ENCODE measurements at places on chromosomes 7 and 10. TPM values are rescaled to one million over a fixed set of nuclear protein-coding genes. Genes with fewer than 3 reads are reported as not detected.
A peak's percentile ranks its signal among the peaks of the same experiment; 100 is the strongest.

The GIMAP8 gene
- total RNA-seq: 15.5 TPM

The MAGI2 gene
- total RNA-seq: 20.7 TPM

The GDF10 gene
- total RNA-seq: 32.0 TPM

The BCAP29 gene
- 89.8 TPM for total RNA-seq

The RNF133 gene
- total RNA-seq: 0.50 TPM

The EBF3 gene
- total RNA-seq: 2.9 TPM

GRCh38 chr10:130757821-130758489, 553.6 kb downstream of the TCERG1L start:
- DNase-seq: no peak

GRCh38 chr10:96648297-96648696, 61.5 kb upstream of the TM9SF3 start:
- DNase-seq: no peak

DNA sequence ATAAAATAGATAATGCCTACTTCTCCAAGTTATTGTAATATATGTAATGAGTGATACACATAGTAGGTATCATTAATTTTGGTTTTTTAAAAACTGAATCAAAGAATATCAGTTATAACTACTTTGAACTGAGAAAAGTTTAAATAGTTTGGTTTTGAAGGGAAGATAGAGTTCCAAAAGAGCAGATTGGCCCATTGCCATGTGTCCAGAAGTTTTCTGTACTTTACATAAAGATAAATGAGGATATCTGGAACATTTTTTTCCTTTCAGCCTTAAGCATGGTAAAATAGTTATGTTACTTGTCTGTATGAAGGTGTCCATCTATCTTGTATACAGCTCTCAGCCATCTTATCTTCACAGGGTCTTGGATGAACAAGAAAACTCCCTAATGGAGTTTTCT, 97.9 kb upstream of the MXI1 start:
- DNase-seq: no peak

DNA sequence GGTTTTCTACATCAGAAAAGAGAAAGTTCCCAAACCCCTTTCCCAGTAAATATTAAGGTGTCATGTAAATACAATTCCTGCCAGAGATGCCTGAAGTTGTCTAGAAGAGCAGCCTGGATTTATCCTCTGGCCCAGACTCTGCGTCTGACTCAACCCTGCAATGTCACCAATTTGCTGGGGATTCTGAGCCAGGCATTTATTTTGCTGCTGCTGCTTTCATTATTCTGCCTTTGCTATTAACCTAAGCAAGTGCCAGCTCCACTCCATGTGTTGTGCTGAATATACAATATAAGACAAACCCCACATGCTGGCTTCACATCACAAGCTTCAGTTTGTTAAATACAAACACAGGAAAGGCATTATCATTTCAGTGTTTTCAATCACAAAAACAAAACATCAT, 59.1 kb downstream of the ELAPOR2 start:
- DNase-seq: no peak

GRCh38 chr10:96272316-96273280, 1.2 kb upstream of the BLNK start:
- DNase-seq: no peak

DNA sequence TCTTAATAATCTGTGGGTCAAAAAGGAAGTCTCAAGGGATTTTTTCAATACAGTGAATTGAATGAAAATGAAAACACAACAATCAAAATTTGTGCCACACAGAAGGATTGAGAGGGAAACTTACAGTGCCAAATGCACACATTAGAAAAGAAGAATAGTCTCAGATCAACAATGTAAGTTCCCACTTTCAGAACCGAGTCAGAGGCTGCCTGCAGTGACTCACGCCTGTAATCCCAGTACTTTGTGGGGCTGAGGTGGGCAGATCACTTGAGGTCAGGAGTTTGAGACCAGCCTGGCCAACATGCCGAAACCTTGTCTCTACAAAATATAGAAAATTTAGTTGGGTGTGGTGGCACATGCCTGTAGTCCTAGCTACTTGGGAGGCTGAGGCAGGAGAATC, 12.5 kb upstream of the KEL start:
- DNase-seq: no peak

- DNase-seq: no peak
These were observed 14.1 kb upstream of the CYTH3 start for GRCh38 chr7:6286486-6286885.

GRCh38 chr10:71317739-71318138, 1.3 kb upstream of the SLC29A3 start:
- no peak for DNase-seq

- no peak for DNase-seq
These were observed 52.2 kb downstream of the PDGFA start for GRCh38 chr7:467393-467828.

DNA sequence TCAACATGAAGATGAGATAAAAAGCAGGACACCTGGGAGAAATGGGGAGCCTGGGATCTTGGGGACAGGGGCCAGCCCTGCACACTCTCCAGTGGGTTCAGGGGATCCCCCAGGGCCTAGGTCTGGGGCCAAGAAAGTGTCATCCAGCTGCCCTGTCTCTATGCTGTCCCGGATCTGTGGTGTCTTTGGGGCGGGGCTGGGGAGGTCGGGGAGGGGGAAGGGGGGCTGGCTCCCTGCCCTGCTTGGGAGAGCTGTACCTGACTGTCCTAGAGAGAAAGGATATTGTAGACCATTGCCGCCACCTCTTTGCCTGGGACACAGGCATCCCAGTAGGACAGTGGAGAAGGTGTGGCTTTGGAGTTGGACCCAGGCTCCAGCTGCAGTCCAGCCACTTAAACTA, 7.0 kb upstream of the SPACDR start:
- DNase-seq: no peak

- DNase-seq: peak; percentile 55
These were observed 323.4 kb downstream of the WDR37 start for GRCh38 chr10:1379601-1380000.

DNA sequence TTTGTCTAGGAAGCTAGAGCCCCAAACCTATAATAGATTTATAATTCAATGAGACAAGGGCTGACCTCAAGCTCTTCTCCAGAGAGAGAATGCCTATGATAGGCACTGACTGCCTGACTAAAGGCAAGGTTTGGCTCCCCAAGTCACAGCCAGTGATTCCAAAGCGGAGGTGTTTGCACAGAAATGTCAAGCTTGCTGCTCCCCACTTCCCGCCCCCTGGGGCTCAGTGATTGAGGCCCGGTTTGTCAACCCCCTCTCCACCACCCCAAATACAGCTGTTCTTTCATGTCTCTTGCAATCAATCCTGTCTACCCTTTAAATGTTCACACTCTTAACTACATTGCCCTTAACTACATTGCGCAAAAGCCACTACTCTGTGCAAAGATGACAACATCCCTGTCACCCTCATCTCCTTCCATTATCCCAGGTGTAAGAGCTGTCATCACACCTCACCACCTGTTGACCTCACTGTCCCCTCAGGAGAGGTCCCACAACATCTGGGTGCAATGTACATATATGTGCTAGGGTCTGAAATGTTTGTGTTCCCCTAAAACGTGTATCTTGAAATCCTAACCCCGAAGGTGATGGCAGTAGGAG, 58.0 kb downstream of the NUDCD3 start:
- DNase-seq: no peak

GRCh38 chr10:21230219-21230618, 295.3 kb downstream of the SKIDA1 start:
- no peak for DNase-seq

DNA sequence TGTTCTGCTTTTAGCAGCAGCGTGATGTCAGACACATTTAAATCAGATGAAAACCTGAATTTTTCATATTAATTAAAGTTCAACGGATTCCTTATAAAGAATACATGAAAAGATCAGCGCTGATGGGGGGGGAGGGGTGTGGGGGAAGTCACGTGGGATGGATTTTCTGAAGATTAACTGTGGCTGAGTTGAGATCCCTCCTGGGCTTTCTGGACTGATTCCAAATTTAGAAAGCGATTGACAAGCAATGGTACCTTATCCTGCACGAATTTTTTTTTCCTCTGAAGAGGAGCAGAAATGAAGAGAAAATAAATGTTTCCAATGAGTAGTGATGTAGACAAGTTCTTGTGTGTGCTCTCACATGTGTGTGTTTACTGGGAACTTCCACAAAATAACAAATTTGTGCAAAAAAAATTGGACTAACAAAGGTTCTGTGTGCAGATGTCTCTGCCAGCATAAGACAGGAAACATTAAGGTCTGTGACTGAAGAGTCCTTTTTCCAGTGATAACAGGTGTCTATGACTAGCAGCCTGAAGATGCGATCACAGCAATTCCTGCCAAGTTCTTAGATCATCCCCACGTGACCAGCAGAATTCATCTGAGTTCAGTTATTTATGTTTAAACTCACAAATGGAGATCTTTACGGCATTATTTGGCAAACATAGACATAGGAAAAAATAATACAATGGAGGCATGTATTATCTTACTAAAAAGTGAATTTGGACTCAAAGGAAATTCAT, 585.2 kb upstream of the CELF2 start:
- DNase-seq: no peak

- peak; percentile 31 for DNase-seq
These were observed 187.7 kb downstream of the DOCK4 start for GRCh38 chr7:112018305-112019030.

GRCh38 chr7:3107228-3107763, 63.6 kb upstream of the CARD11 start:
- DNase-seq: no peak

- DNase-seq: no peak
These were observed at the start of gene EBF3 for GRCh38 chr10:129963641-129964501. Gene EBF3, minus strand, starts transcription at chr10:129964274. Its CDS starts 506 bp downstream, at chr10:129963768.

DNA sequence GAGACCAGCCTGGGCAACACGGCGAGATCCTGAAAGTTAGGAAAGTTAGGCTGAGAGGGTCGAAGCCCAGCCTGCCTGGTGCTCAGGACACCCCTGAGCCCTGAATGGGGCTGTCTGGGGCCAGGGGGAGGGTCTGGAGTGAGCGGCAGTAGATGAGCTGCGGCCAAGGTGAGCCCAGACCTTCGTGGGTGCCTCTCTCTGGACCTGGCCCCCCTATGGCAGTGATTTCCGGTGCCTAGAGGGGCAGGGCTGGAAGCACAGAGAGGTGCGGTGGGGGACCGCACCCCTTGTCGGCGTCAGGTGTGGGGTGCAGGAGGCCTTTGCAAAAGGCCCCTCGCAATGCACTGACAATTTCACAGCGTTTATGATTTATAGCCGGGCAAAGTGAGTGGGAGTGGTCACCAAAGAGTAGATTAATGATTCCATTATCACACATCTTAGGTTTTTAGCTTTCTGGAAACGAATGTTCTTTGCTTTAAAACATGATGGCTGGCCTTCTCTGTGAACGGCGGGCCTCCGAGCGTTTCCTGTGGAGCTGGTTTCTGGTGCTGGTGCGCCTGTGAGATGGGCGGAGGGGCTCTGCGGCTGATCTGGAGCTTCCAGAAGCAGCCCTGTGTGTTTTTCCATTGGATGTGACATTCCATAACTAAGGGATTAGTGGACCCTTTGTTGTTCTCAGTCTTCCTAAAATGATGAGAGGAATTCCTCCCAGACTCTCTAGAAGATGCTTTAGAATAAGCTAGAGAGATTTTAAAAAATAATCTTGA, 171.0 kb upstream of the ZNF32 start:
- peak; percentile 57 for DNase-seq

- no peak for DNase-seq
These were observed 5.4 kb upstream of the NRF1 start for GRCh38 chr7:129605960-129606614.

- no peak for DNase-seq
These were observed 13.1 kb downstream of the CCSER2 start for GRCh38 chr10:84341538-84341856.

DNA sequence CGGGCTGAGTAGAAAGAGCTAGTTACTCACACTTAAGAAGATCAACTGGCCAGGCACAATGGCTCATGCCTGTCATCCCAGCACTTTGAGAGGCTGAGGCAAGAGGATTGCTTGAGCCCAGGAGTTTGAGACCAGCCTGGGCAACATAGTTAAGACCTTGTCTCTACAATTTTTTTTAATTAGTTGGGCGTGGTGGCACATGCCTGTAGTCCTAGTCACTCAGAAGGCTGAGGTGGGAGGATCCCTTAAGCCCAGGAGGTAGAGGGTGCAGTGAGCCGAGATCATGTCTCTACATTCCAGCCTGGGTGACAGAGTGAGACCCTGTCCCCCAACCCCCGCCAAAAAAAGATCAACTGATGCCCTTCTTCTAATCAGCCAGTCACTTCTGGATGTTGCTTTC, 74.6 kb upstream of the ATP6V0A4 start:
- no peak for DNase-seq

DNA sequence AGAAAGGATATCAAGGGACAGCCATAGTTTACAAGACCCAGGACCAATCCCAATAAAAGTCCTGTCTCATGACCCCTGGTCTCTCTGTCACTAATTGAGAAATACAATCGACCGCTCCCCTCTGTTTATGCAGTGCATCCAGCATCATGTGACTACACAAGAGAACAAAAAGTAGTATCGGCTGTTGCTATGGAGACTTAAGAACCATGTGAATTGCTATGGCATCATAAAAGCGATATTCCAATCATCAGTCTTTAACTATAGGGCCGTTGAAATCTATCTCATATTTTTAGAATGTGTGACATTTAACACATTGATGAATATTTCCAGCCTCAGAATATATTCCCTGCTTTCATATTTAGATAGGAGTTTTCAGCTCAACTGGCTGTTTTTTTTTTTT, 139.3 kb downstream of the FRMD4A start:
- no peak for DNase-seq

GRCh38 chr7:149720372-149721083, 52.9 kb downstream of the ZNF467 start:
- no peak for DNase-seq

- DNase-seq: peak; percentile 74
These were observed 296.5 kb upstream of the ZNF32 start for GRCh38 chr10:43945094-43945730.

DNA sequence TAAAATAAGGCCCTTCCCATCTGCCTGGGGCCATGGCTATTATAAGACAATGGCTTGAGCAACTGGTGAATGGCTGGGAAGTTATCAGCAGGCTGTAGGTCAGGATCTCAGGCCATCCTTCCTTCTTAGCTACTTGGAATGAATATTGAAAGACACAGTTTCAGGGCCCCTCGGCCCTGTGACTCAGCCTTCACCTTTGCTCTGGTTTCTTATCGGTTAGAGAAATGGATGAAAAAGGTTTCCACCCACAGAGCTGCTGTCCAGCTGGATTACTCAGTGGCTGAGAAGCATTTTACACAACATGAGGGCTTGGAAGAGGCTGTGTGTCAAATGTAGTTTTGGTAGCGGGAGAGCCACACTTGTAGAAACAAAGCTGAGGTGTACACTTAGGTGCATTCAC, 9.4 kb downstream of the ACSL5 start:
- no peak for DNase-seq
